ENCODE measurements at places on chromosomes 6 and 20.
A peak's percentile ranks its signal among the peaks of the same experiment; 100 is the strongest.

DNA sequence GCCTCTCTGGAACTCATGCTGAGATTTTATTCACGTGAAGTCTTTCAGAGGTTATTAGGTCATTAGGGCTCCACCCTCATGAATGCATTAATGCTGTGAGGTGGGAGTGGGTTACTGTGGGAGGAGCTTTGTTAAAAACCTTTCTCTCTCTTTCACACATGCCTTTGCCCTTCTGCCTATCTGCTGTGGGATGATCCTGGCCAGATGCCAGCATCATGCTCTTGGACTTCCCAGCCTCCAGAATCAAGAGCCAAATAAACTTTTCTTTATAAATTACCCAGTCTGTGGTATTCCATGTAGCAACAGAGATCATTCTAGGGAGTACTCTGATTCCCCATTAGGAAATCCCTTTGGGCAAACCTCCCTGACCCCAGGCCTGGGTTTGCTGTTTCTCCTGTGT is 129.9 kb upstream of the AGPAT4 start:
- DNase-seq, result no peak

- DNase-seq, result no peak
Observed at GRCh38 chr6:43455531-43456428, at the start of gene DLK2. DLK2 (minus strand) TSS chr6:43455548; CDS start chr6:43454825, 723 bp downstream.

DNA sequence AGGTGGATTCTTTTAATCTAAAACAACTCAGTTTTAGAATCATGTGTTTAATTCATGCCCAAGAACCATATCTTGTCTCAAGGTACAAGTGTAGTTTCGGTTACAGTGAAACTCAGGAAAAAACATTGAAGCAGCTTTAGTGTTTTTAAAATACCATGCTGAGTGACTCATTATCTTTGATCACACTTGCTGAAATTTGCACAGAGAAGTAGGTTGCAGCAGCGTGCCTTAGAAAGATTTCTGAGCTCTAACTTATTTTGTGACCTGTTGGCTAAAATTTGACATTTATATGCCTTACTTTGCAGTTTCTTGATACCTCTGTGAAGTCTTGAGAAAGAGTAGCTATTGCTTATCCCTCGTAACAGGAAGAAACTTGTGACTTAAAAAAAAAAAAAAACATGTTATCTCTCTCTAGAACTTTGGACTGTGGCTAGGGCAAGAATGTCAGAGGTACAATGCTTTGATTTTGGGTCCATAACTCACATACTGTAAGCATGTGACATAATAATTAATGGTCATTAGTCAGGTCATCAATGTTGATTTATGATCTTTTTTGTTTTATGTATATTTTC is 34.5 kb upstream of the FUCA2 start:
- DNase-seq, result peak; percentile 62

DNA sequence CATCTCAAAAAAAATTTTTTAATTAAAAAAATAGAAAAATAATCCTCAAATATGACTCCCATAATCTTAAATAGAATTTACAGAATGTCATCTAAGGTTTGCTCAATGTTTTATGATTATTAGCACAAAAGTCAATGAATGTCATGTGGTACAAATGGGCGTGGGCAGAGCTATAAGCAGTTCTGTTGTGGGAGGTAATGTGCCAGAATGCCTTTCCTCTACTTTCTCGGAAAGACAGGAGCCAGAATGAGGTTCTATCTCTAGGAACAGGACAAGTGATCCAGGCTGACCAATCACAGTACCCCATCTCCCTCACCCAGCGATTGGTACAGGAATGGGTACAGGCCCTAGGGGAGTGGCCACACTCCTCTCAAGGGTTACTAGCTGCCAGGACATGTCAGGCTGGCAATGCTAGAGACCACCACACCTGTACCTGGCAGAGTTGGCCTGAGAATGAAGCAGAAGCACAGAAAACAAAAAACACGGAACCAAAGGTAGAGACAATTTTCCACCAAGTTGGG is 15.1 kb downstream of the RALGAPA2 start:
- no peak for DNase-seq

GRCh38 chr6:106025655-106026054 is 60.5 kb upstream of the PRDM1 start:
- DNase-seq, result no peak

DNA sequence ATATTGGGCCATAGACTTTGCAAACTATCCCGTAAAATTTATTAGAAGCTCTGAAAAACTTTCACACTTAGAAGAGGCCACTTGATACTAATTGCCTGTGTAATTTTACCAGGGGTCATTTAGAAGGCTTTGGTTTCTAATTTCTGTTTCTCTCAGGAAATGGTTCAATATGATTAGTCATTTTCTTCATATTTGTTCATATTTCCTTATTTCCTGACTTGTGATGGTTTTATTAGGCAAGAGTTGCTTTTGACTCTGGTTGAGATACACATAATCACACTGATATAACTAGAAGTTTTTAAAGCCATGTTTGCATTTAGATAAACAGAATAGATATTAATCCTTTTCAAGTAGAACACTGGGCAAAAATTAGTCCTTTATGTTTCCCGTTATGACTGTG is 11.8 kb upstream of the HBS1L start:
- peak; percentile 36 for DNase-seq

DNA sequence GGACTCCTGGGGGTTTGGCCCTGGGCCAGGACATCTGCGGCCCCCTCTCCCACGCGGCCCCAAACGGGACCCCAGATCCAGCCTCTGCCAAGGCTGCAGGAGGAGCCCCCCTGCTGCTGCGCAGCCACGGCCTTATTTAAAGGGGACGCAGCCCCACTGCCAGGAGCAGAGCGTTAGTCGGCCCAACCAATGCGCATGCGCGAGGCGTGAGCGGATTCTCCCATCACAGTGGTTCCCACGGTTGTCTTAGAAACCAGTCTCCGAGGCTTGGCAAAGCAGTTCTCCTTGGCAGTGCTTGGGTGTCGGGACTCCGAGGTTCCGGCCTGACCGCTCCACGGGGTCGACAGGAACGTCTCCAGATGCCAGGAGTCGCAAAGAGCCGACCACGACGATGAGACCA is 288.3 kb upstream of the ZNF337 start:
- DNase-seq, result peak; percentile 65

- no peak for DNase-seq
Observed at GRCh38 chr6:111470991-111471390, 12.0 kb downstream of the REV3L start.

- DNase-seq, result peak; percentile 68
Observed at GRCh38 chr6:43570876-43571441, 4.9 kb downstream of the XPO5 start.

DNA sequence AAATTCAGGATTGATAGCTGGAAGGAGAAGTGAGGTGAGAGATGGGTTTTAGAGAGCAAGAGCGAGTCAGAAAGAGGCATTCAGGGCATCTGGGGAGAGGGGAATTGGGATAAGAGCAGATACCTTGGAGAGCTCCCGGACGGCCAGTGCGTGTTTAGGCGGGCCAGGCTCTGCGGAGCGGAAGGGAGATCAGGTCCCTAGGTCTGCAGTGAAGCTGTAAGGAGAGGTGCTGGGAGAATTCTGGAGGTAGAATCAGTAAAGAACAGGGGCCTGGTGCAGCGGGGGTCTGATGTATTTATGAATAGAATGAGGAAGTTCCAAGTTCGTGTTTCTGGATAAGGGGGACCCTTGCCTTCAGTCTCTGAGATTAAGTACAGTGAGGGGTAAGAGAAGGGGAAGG is 47.4 kb upstream of the FAM83D start:
- peak; percentile 49 for DNase-seq

- no peak for DNase-seq
Observed at GRCh38 chr20:23095499-23095898, 9.4 kb upstream of the CD93 start.

DNA sequence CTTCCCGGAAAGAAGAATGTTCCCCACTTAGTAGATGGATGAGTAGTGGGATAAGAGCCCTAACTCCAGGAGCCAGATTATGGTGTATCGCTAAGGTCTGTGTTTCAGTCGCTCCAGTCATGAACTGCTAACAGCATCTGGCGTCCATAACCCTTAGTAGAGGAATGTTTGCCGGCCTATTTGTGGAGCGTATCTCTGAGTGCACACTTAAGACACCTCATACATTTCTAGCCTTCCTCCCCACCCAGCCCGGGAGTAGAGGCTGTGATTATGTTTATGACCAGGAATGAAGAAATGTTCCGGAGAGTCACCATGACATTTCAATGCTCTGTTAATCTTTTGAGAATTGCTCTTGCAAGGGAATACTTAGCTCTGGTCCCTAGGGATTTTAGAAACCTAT is 251.1 kb upstream of the SOX4 start:
- DNase-seq, result no peak

DNA sequence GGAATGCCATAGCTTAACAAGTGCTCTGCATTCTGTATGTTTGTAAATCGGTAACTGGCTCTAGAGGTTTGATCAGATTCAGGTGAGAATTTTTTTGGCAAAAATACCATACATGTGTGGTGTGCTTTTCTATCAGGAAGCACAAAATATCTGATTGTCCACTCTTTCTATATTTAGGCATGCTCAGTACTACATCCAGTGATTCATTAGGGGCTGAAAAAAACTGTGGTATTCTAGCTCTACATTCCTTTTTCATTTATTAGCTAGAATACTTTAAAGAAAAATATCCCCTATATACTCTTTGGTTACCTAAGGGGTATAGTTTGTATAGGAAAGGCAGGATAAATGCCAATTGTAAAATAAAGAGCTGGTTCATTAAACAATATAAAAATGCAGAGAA is 10.6 kb upstream of the ELOVL2 start:
- DNase-seq, result no peak

DNA sequence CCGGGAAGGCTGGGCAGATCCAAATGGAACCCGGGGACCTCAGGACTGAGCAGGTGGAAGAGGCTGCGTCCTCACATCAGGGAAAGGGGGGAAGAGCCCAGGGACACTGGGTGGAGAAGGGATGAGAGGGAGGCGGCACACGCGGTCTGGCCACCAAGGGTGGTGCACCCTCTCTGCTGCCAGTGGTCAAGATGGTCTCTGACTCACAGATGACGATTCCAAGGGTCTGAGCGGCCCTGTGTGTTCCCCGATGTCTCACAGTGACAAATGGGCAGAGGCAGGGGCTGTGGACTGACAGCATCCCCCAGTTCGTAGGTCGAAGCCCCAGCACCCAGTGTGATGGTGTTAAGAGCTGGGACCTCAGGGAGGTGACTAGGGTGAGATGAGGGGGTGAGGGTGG is 32.1 kb downstream of the SLCO4A1 start:
- DNase-seq, result no peak

DNA sequence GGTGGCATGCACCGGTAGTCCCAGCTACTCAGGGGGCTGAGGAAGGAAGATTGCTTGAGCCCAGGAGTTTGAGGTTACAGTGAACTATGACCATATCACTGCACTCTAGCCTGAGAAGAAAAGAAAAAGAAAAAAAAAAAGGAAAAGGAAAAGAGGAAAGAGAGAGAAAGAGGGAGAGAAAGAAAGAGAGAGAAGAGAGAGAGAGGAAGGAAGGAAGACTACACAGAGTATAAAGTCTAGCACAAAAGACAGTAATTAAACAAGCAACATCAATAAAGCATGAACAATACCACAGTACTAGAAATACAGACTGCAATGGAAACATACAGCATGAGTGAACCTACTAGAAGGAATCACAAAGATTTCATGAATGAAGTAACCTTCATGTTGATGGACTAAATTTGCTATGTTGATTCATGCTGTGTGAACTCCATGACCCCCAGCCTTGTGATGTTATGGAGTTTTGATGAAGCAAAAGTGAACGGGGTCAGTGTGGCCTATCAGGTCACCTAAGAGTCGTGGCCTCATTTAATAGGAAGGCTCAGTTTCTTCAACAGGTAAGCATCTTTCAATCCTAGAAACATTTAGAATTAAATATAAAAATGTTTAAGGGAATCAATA is 57.6 kb downstream of the NUDT3 start:
- peak; percentile 47 for DNase-seq

DNA sequence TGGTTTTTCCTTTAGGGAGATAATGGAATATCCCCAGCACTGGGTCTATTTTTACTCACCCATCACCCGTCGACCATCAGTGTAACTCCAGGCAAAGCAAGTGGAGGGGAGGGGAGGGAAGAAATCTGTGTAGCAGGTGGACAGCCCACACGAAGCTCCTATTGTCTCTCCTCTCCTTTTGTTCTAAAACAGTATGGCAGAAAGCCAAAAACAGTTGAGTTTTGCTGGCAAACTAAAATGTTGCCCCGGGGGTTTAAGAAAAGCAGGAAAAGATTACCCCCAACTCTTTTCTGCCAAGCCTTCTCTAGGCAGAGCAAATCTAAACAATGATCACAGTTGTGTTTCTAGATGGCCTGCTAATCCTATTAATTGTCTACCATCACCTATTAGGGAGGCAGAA is 89.7 kb downstream of the PREP start:
- no peak for DNase-seq

DNA sequence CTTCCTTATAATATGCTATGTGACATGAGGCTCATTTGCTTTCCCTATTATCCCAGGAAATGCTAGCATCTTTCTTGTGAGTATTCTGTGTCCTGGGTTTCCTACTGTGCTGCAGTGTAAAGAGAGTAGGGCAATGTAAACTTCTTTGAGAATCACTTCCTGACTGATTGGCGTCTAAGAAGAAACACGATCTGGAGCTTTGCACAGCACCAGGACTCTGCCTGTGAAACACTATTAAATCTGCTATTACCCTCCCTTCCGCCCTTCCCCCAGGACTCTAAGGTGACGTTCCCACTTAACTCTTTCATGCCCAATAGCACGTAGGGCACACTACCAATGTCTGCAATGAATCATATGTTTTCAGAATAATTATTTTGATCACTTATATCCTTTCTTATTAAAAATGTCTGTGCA is 607.3 kb upstream of the CITED2 start:
- peak; percentile 92 for DNase-seq

DNA sequence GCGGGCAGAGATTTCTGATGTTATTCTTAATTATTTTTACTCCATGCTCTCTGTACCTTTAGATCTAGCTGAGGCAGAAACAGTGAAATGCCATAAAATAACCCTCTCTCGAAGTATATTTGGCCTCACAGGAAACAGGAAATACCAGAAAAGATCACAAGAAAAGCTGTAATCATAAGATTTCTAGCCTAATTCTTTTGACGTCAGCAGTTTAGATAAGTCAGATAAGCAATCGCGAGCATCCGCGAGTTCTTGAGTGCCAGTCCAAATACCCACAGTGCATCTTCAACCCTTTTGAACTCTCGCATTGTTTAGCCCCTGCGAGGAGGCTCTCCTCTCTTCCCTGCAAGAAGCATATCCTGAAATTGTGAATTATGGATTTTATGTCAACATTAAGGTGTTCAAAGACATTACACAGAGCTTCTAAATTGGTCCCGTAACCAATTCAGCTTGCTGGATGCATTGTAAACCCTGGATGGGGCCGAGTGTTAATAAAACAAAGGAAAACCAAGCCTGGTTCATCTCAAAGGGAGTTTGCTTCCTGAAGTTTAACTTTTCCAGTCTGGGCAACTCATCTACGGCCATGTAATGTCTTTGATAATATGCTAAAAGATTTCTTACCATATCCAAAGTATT is 198.9 kb downstream of the MTFR2 start:
- peak; percentile 93 for DNase-seq

DNA sequence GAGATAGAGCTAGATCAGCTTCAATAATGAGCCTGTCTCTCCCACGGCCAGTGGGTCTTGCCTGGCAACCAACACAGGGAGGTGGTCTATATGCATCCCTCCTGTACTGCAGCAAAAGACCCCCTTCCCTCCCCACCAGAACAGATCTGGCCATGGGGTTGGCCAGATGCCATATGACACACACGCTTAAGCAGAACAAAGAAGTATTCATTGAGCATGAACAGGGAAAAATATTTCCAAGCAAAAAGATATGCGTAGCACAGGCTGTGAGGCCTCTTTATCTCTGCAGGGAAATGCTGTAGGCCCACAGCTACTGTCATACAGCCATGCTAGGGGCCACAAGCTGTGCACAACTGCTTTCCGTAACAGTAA is 73.4 kb upstream of the NRSN1 start:
- no peak for DNase-seq

All from choroid plexus epithelial cell (primary cell).